ENCODE measurements at places on chromosomes 4 and X. TPM values are rescaled to one million over a fixed set of nuclear protein-coding genes. Genes with fewer than 3 reads are reported as not detected.

The TAB3 gene
- polyA plus RNA-seq, result 11.4 TPM

The ADGRL3 gene
- 0.35 TPM for polyA plus RNA-seq

The MAGEA10 gene
- not detected for polyA plus RNA-seq

The CCDC120 gene
- 1.0 TPM for polyA plus RNA-seq

The EPGN gene
- not detected for polyA plus RNA-seq

The IL21 gene
- polyA plus RNA-seq, result not detected

The ARR3 gene
- not detected for polyA plus RNA-seq

The RIPPLY1 gene
- polyA plus RNA-seq, result not detected

The DGKK gene
- not detected for polyA plus RNA-seq

The SPANXA2 gene
- not detected for polyA plus RNA-seq

The KCTD8 gene
- polyA plus RNA-seq, result not detected
